Stimulated activated CD4-positive, alpha-beta T cell treated with anti-CD3 and anti-CD28 coated beads, Interleukin-2, amount 100 ng/mL, for 48 hours (primary cell): ENCODE measurements at places on chromosomes 12 and 14.

- DNase-seq: peak; percentile 64
Measured at GRCh38 chr12:103929046-103929783, 995 bp upstream of the HSP90B1 start.

GRCh38 chr12:96225994-96226399 lies 31.8 kb downstream of the ELK3 start:
- DNase-seq: no peak

DNA sequence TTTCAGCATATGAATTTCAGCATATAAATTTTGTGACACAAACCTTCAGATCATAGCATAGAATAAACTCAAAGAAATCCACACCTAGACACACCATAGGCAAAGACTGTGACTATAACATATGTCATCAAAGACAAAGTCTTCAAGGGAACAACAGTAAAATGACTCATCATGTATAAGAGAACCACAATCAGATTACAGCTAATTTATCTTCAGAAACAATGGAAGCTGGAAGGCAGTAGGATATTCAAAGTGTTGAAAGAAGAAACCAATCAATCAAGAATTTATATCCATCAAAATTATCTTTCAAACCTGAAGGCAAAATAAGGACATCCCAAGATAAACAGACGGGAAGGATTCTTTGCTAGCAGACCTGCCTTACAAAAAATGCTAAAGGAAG lies 29.0 kb downstream of the DLK1 start:
- DNase-seq: no peak

DNA sequence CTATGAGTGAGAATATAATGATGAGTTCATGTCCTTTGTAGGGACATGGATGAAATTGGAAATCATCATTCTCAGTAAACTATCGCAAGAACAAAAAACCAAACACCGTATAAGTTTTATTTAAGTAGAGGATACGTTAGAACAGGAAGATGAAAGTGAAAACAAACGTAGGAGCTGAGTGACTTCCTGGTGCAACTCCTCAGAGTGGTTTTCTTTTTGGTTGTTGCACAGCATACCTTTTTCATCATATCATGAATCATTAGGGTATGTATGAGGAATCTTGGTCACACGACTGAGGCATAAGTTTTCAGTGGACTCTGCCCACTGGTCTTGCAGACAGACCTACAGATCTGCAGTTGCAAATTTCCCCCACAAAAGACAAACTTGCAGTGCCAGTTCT lies 199.0 kb downstream of the LRFN5 start:
- no peak for DNase-seq

DNA sequence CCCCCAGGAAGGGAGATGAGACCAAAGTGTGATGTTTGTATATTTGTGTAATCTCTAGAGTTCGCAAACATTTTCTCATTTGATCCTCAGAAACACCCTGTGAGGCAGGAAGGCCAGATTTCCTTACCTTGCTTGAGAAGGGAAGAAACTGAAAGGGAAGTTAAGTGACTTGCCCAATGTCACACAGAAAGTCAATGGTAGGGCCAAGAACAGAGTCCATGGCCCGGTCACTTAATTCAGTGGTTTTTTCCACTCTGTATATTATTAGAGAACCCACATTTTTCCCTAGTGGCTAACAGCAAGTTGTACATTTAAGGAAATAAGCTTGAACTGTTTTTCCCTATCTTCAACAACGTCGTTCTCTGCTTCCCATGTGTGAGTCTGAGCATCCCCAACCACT lies 25.6 kb upstream of the CHPT1 start:
- no peak for DNase-seq

DNA sequence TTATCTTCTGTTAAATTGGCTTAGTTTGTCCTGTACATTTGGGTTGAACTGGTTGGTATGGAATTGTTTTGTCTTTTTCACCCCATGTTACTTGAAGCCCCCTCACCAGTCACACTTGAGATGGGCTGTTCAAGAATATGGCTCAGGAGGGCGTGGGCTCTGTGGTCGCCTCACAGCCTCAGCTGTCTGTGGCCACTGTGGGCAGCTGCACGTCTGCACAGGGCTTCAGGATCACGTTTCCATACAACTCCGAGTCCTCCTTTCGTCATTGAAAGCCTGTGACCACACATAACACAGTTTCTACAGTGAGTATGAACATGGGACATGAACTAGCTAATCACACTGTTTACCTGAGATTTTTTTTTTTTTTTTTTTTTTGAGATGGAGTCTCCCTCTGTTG lies 81.3 kb downstream of the MOK start:
- no peak for DNase-seq

DNA sequence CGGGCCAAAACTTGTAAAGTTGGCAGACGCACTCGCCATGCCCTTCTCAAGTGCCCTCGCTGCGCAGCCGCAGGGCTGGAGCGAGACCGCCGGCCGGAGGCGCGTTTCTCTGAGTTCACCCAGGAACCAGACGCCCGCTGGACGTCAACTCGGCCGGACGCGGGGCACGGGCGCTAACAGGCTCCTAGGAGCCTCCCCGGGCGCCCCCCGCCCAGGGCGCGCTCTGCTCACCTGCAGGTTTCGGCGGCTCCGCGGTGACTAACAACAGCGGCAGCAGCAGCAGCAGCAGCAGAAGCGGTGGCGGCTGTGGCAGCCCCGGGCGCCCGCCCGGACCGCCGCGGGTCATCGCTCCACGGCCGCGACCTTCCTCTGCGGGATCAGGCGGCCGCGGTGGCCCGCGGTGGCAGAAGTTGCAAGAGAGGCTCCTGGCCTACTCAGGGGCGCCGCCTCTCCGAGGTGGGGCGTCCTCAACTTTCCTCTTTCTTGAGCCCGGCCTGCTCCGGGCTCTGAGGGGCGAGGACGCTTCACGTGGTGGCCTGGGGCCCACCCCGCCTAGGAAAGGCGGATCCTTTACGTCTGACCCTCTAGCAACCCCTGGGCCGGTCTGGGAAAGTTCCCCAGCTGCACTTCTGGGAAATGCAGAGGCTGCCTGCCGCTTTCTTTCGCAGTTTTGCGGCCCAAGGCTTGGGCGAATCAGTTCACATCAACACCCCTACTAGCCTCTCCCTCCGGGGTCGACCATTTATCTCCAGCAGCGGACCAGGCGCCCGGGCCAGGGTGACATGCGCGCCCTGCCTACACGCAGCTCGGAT lies at the start of gene PLBD1:
Gene PLBD1 (minus strand): TSS at position 533 of the 812 bp plus-strand sequence. CDS start 187 bp downstream, at position 346.
- DNase-seq: peak; percentile 5

GRCh38 chr12:52474212-52474611 lies 607 bp upstream of the KRT6C start:
- DNase-seq: no peak

GRCh38 chr12:5051913-5052312 lies 8.2 kb downstream of the KCNA5 start:
- no peak for DNase-seq

- no peak for DNase-seq
Measured at GRCh38 chr12:71415336-71416231, 24.0 kb upstream of the LGR5 start.

GRCh38 chr14:102729825-102730224 lies 47.4 kb upstream of the TRAF3 start:
- DNase-seq: no peak

DNA sequence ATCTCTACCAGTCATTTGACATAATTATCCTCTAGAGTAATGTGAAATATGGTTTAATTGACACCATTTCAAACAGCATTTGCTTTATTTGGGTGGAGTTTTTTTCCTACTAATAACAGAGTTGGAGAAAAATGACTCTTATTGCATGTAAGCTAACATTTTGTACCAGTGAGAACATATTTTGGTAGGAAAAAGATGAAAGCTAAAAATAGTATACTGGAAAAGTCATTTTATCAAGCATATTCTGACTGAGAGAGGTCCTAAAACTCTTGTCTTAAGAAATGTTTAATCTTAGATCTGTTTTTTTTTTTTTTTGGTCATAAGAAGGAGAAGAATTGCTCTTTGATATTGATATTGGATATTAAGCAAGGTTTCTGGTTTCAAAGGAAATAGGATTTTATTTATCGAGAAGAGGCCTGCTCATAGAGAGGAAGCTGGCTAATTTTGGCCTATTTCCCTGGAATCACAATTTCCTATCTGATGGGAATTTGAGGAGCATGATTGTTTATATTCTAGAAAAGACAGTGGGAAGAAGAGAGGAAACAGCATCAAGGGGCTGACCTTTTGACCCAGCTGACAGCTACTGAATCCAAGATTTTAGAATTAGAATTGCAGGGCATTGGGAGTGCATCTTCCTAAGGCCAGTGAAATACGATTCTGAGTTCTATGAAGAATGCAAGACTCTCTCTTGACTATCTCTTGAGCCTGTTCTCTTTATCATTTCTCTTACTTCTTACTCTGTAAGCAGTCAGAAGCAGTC lies 19.4 kb downstream of the OTOGL start:
- no peak for DNase-seq

GRCh38 chr14:102215071-102215470 lies 75.4 kb downstream of the WDR20 start:
- no peak for DNase-seq

- DNase-seq: no peak
Measured at GRCh38 chr14:49769171-49769570, 1.2 kb downstream of the KLHDC2 start.

DNA sequence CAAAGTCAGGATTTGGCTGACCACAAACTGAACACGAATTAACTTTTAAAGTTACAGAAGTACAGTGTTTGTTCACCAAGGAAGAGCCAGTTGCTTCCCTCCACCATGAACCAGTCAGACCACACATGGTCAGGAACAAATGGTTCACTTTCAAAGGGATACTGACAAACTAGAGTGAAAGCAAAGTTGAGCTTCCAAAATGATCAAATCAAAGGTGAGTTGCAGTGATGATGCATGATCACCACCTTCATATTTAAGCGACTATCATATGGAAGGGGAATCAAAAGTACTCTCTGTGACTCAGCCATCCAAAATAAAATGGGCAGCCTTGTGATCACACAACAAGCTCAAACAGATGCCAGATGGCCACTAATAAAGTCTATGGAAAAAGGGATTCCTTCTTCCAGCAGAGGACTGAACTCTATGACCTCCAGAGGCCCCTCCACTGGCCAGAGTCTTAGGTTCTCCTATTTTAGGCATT lies 13.1 kb downstream of the NT5DC3 start:
- DNase-seq: no peak

- no peak for DNase-seq
Measured at GRCh38 chr14:35391388-35391710, 13.2 kb downstream of the NFKBIA start.

- DNase-seq: no peak
Measured at GRCh38 chr12:124549629-124550028, 17.8 kb downstream of the NCOR2 start.

- no peak for DNase-seq
Measured at GRCh38 chr12:20549108-20549719, 145.9 kb upstream of the SLCO1C1 start.

DNA sequence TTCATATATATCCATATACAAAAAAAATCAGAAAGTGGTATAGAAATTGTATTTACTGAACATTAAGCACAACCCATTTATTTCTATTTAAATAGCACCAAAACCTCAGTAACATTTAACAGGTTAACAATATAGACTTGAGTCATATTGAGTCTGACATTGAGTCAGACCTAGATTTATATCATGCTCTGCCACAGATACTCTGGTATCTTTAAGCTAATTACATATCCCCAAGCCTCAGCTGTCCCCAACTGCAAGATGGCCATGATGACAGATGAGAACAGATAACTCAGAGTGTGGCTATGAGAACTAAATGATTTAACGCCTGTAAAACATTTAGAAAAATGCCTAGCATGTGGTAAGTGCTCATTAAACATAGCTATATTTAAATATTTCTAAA lies 40.3 kb downstream of the IFNG start:
- no peak for DNase-seq

DNA sequence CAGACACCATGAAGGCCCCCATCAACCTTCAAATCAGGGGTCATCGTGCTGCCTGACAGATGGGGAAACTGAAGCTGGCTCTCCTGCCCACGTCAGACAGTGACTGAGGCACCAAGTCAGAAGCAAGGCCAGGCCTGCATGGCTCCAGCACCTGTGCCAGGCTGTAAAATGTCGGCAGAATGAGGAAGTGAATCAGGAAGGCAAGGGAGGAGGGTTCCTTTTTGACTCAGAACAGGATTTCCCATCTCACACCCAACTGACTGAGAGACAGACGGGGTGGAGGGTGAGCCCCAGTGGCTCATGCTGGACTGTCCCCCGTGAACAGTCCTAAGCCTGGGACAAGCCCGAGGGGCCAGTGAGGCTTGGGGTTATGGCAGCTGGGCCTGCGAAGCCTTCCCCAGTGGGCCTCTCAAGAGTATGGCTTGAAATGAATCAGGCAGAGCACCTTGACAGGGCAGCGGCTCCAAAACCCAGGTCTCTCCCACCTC lies 20.9 kb downstream of the SYNE3 start:
- DNase-seq: no peak

- no peak for DNase-seq
Measured at GRCh38 chr14:68124979-68125731, 305.6 kb downstream of the RAD51B start.

DNA sequence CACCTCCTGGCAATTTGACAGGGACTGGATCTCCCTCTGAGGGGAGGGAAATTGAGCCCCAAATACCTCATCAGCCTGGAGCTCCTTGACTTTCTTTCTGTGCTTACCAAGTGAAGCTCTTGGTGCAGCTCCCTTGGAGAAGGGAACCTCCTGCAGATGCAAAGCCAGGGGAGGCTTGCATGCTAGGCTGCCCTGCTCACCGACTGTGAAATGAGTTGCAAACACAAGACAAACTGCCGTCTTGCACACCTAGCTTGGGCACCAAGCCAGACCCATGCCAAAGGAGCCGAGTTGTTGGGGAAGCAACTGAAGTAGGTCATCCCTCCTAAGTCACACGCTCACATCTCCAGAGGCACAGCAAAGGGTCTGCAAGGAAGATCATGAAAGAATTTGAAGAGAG lies 95.2 kb downstream of the GTF2A1 start:
- DNase-seq: no peak

GRCh38 chr14:55645145-55645544 lies 65.1 kb downstream of the KTN1 start:
- no peak for DNase-seq

DNA sequence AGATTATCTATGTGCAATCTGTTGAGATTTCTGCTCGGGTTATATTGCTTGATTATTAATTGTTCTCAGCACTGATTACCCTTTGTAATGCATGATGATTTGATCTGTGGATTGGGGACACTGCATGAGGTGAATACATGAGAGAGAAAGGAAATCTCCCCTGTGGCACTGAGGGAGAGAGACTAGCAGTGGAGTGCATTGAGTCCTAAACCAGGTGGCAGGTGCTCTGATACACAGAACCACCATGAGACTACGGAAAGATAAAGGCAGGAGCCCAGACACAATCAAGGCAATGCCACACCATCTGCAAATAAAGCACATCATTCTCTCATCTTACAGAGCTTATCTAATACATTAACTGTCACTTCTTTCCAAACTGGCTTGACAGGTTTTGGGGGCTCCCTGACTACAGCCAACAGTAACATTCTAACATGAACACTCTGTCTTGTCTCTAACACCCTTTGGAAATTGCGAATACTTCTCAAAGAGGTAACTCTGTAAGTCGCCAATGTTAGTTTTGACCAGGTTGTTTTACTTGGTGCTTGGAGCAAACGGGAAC lies 37.6 kb upstream of the TSPAN8 start:
- DNase-seq: no peak
